ENCODE measurements at places on chromosomes 1 and 21.

DNA sequence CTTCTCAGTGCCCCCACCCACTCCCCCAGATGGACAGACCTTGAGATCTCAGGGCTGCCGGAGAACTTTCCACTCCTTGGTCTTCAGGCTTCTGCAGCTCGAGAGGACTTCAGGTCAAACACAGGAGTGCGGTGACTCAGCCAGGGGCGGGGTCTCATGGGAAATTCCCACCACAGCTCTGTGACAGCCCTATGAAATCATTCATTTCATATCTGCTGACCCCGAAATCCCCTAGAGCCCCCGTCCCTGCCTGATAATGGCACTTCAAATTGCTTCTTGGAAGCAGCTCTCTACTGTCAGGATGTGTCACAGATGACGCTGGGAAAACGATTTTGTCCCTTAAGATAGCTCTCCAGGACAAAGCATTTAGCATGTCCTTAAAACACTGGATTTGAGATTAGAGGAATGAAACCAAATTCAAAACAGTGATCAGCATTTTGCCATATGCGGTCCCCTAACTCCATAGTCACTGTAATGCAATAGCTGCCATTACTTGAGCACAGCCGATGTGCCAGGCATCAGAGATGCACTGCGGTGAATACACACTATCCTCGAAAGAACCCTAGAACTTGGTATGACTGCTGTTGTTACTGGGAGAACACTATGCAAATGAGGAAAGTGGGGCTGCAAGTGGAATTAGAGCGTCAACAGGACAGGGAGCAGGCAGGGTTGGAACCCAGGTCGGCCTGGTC, at the start of gene TNFRSF9:
TNFRSF9 (minus strand) TSS at position 95 of the 692 bp plus-strand sequence. CDS start 845 bp downstream, outside the sequence.
- no peak for DNase-seq

DNA sequence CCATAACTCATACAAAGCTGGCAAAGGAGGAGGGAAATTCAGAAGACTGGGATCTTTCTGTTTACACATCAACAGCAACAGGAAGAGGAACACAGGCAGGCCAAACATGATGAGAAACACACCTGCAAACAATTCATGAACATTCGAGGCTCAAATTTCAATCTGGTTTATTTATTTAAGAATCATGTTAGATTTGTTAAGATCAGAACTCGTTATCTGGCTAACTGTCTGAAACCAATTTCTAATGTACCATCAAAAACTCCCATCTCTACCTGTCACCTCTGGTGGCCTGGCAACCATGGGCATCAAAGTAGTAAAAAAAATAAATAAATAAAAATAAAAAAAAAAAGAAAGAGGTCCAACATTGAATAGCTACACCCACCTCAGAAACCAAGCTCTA, 9.8 kb downstream of the LBR start:
- no peak for DNase-seq

GRCh38 chr1:12711536-12711935, 4.4 kb upstream of the AADACL3 start:
- DNase-seq = peak; percentile 88

- DNase-seq = peak; percentile 55
These were observed 124.8 kb upstream of the LMO4 start for GRCh38 chr1:87203904-87204303.

DNA sequence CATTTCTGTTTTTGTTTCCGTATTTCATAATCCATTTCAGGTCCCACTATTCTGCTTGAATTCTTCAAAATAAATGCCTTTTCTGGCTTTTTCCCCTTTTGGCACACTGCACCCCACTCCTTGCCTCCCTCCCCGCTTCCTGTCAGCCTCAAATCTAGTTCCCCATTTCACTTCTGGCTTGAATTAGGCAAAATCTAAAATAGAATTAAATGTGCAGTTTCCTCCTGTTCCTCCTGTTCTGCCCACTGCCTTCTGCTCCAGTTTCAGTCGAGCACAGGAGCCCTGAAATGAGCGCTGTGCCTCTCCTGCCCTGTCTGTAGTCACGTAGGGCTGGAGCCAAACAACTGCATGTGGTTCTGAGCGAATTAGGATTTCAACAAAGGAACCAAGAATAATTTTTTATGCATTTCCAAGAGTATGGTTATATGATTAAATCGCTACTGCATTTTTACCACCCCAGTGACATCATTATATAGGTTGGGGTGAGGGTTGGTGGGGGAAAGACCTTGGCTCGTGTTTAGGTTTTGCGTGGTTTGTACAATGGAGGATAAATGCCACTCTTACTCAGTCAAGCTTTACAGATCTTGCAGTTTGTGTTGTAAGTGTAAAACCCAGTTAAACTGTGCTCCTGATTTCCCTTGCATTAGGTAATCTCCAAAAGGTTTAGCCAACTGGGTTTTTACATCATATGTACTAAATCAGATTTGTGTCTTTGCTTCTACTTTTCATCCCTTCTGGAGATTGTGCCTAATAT, 114.9 kb downstream of the VPS13D start:
- no peak for DNase-seq

- no peak for DNase-seq
These were observed 114.5 kb upstream of the SOD1 start for GRCh38 chr21:31545036-31545435.

GRCh38 chr21:28099001-28099705, 893.5 kb downstream of the LTN1 start:
- peak; percentile 7 for DNase-seq

DNA sequence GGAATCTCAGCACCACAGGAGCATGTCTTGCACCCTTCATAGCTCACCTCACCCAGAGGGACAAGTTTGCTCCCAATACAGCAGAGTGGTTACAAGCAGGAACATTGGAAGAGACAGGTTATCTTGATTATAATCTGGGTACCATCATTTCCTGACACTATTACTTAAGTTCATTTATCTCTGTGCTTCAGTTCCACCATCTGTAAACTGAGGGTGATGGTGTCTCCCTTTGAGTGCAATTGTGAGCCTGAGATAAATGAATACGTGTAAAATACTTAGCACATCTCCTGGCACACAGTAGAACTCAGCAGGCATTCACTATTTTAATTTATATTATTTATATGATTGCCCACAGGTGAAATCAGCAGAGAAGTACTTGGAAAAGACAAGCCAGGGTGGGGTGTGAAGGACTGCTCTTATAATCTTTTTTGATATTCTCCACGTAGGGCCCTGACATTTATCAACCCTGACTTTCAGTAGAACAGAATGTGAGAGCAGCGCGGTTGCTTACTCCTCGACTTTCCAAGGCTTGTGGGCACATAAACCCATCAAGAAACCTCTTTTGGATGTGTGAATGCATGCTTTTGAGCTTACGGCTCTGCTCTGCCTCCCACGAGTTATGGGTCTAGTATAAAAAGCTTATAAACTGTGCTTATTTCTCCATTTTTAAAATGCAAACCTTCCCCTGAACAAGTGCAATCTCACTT, 34.9 kb downstream of the DUSP10 start:
- no peak for DNase-seq

DNA sequence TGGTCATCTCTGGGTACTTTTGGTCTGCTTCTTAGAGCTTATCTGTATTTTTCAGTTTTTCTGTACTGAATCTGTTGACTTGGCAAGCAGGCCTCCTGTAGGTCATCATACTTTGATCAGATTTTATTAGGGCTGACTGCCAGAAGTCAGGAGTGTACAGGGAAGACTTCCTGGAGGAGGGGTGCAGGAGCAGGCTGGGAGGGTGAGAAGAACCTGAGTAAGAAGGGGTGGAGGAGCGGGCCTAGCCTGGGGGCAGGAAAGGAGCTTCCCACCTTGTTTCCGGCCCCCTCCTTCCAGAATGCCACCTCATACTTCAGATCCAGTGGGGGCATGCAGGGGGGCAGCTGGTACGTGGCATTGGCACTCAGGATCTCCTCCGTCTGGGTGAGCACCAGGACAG, 18.3 kb upstream of the IL22RA1 start:
- no peak for DNase-seq

- DNase-seq = no peak
These were observed 9.8 kb downstream of the PAX7 start for GRCh38 chr1:18640228-18641004.

- no peak for DNase-seq
These were observed 41.0 kb downstream of the MEGF6 start for GRCh38 chr1:3570066-3570986.

GRCh38 chr1:95535614-95536013, 301.6 kb downstream of the RWDD3 start:
- DNase-seq = no peak

All from fibroblast of skin of scalp (primary cell).